ENCODE measurements at places on chromosomes 1 and 21.

DNA sequence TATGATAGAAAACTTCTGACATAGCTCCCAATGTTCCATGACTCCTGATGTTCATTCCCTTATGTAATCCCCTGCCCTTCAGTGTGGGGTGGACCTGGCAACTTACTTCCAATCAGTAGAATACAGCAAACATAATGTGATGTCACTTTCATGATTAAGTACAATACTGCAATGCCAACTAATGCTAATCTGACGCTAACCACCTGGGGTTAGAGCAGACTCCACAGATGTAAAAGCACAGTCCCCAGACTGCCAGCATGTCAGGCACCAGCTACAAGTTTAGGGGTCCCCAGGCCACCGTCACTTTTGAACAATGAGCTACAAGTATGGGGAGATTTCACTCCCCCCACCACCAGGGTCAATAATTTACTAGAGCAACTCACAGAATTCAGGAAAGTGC lies 32.3 kb upstream of the FBXO28 start:
- DNase-seq = no peak

DNA sequence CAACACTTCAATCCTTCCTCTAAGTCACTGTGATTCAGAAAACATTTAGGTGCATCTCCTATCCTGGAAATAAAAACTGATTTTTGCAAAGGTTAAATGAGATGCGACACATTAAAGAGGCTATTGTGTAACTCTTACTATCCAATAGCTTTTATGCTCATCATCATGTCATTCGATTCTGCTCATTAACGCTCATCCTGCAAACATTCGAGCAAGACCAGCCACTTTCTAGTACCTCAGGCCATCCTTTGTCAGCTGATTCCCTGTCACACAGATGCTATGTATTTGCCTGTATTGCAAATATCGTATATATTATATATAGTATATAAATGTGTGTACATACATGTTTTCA lies 131.6 kb downstream of the TLR5 start:
- DNase-seq = no peak

DNA sequence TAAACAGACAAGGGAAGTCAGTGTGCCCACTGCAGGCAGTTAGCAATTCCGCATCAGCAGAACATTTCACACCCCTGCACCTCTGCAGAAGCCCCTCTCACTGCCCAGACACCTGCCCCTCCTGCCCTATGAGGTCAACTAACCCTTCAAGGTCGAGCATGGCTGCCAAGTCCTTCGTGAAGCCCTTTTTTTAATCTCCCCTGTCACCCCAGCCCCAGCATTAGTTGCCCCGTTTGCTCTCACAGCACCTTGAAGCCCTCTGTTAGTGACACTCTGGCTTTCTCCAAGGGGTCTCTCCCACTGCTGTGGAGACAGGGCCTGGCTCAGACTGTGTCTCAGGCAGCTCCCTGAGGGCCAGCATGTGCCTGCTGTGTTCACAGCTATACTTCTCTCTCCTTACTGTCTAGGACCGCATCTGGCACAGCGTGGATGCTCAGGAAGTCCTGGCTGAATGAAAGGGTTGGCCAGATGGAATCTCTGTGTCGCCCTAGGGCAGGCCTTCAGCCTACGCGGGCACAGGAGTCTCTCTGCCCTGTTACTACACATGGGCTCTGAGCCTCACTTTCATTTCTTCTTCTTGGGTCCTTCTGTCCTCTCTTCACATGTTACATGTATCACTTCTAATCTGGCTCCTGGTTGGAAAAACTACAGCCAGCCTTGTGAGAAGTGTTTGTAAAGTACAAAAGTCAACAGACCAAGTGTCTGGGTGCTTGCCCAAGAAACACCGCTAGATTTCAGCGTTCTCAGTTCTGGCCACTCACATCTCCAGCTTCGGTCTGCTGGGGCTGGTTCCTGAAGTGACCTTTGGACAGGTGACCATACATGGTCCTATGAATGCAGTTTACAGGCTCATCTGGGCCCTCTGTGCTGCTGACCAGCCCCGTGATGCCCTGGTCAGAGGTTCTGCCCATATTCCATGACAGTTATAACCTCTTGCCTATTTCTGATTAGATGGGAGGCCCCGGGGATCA lies 19.7 kb downstream of the SLC2A1 start:
- no peak for DNase-seq

DNA sequence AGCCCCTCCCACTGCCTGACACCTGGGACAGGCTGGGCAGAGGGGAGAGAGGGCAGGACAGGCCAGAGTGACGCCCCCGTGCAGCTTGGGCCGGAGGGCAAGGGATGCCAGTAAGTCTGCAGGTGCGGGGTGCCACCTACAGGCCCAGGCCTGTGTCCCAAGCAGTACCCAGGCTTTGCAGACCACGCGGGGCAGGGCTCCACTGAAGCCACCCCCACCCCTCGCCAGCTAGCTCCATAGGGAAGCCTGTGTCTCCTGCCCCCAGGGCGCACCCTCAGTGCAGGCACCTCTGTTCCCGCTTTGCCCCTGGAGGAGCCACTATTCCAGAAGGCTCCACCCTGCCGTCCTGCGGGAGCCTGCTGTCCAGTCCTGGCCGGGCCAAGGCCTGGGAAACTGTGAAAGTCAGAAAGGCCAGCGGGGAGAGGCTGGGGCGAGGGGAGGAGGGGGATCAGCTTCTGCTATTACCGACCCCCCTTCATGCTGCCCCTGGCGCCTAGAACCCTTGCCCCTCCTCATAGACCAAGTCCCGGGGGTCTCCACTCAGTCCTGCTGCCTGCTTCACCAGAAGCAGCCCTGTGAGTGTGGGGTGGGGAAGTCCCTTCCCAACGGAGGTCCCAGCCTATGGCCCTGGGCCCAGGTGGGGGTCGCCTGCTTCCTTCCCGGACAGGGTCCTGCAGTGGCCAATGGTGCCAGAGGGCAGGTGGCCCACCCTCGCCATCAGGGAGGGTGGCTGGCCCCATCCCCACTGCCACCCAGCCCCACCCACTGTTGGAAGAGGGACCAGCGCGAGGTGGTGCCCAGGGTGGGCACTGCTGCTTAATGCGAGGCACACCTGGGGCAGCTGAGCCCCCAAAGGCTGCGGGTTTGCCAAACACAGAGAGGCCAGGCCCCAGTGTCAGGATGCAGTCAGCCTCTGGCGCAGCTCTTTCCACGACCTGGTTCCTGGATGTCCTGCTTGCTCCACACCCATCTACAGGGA lies 54.4 kb downstream of the KCNAB2 start:
- no peak for DNase-seq

GRCh38 chr1:16117369-16117768 lies 38.5 kb downstream of the EPHA2 start:
- no peak for DNase-seq

GRCh38 chr1:67457247-67457646 lies 27.0 kb upstream of the SERBP1 start:
- no peak for DNase-seq

DNA sequence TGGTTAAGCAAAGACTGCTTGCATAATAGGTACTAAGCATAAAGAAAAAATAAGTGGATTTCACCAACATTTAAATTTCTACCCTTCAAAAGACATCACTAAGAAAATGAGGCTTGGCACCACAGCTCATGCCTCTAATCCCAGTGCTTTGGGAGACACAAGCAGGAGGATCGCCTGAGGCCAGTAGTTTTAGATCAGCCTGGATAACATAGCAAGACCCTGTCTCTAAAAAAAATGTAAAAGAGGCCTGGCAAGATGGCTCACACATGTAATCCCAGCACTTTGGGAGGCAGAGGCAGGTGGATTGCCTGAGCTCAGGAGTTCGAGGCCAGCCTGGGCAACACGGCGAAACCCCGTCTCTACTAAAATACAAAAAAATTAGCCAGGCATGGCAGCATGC lies 73.0 kb downstream of the PIGK start:
- DNase-seq = no peak

DNA sequence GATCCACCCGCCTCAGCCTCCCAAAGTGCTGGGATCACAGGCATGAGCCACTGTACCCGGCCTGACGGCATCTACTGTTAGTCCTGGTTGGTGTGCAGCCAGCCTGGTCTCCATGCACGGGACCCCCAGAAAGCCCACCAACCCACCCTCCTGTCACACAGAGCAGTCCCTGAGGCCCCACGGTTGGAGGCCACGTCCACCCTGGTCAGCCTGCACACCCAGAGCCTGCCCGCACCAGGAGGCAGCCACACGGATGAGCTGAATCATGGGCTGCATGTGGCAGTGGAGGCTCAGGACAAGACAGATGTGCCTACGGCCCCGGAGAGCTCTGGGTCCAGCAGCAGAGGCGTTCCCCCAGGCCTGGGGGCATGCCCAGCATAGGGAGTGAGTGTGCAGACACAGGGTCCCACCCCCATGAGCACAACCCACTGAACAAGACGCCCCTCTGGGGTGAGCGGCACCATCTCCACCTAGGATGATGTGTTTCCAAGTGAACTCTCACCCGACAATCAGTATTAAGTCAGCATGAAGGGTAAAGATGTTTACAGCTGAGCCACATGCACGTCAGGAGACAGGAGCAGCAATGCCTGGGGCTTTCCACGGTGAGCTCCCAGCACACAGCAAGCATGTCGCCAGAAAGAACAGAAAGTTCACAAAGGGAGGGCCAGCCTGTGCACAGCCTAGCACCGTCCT lies 102.1 kb downstream of the WDR4 start:
- DNase-seq = no peak

DNA sequence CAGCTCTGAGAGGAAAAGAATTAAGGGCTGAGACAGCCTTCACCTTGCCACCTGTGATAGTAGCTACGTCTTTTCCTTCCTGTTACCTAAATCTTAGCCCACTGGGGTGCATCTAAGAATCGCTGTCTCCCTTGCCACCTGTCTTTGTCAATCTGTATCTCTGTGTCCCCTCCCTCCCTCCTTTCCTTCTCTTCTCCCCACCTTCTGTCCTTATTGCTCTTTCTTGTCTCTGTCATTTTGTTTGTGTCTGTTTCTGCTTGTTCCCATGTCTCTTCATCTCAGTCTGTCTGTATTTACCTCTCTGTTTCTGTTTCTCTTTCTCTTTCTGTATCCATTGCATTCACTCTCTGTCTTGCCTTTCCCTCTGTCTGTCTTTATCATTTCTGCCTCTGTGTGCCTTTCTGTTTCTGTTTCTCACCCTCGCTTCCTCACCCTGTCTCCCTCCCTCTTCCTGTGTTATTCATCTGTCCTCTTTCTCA lies 30.2 kb downstream of the SLC22A15 start:
- peak; percentile 38 for DNase-seq

DNA sequence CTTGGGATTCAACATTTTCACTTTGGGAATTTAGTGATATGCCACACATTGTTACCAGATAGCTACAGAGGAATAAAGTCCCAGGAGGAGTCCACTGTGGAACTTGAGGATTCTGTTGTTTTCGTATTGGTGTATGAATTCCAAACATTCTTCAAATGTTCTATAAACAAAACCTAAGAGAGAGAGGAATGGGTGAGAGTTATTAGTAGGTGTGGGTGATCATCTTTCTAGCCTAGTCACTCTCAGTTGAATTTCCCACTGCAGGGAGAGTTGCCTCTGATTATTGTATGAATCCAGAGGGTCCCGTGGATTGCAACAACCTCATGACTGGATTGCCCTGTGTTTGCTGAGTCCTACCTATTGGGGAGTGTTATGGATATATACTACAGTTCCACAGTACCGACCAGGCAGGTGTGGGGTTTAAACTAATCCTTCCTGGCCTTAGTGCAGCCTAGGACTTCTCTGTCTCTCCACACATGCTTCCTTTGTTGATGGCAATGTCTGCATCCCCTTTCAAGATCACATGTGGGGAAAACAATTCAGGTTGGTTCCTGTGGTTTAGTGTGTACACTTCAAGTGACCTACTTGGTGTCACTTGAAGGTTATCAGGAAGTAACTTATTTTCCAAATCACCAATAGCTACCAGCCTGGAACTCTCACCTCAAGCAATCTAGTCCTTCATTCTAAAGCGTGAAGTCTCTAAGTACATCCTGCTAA lies 91.8 kb downstream of the ADCY10 start:
- no peak for DNase-seq

- peak; percentile 42 for DNase-seq
These were observed 54.5 kb downstream of the PCNX2 start for GRCh38 chr1:233240829-233241682.

DNA sequence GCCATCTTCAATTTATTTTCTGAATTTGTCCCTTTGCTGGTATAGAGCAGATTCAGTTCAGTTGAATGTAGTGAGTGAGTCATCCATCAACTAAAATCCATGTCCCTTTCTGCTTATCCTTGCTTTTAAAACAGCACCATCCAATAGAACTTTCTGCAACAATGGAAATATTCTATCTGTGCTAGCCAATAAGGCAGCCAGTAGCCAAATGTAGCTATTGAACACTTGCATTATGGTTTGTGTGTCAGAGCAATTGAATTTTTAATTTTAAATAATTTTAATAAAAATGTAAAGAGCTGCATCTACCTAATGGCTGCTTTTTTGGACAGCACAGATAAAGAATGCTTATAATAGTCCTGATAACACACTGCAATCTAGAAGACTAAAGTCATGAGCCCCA lies at the start of gene GJA9:
Gene GJA9, minus strand, starts transcription at position 101 of the 400 bp plus-strand sequence. CDS start 5,489 bp downstream, outside the sequence.
- DNase-seq = no peak

DNA sequence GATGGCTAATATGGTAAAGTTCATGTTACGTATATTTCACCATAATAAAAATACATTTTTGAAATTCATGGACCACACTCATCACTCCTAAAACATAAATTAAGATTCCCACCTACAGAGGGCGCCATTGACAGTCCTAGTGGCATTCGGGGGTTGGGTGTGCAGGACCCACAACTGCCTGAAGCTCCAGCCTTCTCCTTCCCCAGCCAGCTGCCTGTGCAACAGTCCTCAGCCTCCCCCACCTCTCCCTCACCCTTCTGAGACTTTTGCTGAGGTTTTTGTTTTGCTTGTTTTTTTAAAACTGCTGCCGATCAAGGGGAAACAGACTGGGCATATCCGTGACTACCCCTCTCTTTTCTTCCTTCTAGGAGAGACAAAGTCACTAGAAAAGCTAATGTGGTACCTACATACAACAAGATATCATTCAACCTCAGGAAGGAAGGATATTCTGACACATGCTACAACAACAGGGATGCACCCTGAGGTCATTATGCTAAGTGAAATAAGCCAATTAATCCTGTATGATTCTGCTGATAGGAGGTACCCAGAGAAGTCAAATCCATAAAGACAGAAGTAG lies 9.2 kb upstream of the EVA1C start:
- peak; percentile 76 for DNase-seq

GRCh38 chr1:58442114-58442513 lies 104.4 kb downstream of the OMA1 start:
- no peak for DNase-seq

DNA sequence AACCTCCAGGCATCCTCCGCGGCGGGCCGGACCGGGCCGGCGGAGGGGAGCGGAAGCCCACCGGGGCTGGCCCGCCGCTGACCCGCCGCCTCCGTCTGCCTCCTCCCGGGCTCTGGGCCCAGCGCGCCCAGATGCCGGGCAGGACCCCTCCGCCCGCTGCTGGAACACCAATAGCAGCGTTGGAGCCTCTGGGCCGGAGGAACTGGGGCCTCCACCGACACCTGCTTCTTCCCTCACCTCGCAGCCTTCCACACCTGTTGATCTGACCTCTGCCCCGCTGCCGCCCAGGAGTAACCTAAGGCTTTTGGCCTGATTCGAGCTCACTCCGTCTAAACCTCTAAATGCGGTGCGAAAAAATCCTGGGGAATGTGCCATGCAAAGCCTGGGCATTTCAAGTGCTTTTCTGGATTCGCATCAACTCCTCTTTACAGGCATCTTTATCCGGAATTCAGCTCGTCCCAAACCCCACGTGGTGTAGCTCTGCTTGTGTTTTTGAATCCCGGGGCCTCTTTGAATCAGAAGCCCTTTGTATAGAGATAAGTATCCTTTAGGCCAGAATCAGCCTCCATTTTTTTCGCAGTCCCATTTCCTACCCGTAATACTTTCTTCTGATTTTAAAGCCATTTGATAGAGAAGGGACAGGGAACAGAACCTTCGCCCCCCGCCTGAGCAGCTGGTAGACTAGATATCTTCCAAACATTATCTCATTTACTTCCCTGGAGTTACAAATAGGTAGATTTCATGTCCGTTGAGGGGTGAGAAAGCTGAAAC lies 680 bp upstream of the CNN3 start:
- no peak for DNase-seq

- DNase-seq = no peak
These were observed 30.5 kb downstream of the EPHB2 start for GRCh38 chr1:22741118-22741517.

Measured in activated CD4-positive, alpha-beta T cell treated with anti-CD3 and anti-CD28 coated beads, Interleukin-2, amount 10 ng/mL, durations not matched to agents 7 days and 5 days (primary cell).